Stimulated activated CD4-positive, alpha-beta T cell treated with anti-CD3 and anti-CD28 coated beads, Interleukin-4, amount 100 ng/mL, for 1 hour (primary cell): ENCODE measurements at places on chromosomes 16 and 17.

DNA sequence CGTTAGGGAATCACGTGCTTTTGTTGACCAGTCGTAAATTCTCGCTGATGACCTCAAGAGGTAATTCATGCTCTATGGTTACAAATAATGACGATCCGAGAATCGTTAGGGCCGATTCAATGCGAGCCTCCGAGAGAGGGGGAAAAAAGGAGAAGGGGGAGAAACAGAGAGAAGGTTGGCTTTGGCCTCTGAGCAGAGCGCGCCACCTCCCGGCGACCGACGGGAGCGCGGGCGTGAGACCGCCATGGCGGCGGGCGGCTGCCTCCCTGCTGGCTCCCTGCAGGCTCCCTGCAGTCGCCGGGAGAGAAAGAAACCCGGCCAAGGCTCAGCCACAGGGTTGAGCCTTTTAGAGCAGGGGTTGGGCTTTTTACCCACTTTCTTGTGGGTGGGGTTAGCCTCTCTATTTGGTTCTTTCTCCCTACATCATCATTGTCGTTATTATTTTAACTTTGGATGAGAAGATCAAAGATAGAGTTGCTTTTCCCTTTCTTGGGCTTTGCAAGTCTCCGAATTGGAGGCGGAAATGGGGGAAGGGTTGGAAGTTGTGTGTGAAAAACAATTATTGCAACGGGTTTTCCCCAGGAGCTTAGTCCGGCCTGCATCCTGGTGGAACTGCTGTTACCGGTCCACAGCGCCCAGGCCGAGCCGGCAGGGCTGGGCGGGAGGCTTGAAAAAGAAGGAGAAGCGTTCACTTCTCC lies 410 bp upstream of the HOXB5 start:
- DNase-seq: peak; percentile 85

DNA sequence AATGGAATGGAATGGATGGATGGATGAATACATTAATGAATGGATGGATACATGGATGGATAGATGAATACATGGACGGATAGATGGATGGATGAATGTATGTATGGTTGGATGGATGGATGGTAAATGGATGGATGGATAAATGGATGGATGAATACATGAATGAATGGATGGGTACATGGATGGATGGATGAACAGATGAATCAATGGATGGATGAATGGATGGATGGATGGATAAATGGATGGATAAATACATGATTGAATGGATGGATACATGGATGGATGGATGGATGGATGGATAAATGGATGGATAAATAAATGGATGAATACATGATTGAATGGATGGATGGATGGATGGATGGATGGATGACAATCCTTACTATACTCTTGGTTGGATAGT lies 26.0 kb downstream of the TMC5 start:
- DNase-seq: no peak

GRCh38 chr16:877242-878071 lies 76.9 kb upstream of the GNG13 start:
- no peak for DNase-seq

- DNase-seq: no peak
These were observed 1130.4 kb downstream of the CDH8 start for GRCh38 chr16:60905811-60906210.

DNA sequence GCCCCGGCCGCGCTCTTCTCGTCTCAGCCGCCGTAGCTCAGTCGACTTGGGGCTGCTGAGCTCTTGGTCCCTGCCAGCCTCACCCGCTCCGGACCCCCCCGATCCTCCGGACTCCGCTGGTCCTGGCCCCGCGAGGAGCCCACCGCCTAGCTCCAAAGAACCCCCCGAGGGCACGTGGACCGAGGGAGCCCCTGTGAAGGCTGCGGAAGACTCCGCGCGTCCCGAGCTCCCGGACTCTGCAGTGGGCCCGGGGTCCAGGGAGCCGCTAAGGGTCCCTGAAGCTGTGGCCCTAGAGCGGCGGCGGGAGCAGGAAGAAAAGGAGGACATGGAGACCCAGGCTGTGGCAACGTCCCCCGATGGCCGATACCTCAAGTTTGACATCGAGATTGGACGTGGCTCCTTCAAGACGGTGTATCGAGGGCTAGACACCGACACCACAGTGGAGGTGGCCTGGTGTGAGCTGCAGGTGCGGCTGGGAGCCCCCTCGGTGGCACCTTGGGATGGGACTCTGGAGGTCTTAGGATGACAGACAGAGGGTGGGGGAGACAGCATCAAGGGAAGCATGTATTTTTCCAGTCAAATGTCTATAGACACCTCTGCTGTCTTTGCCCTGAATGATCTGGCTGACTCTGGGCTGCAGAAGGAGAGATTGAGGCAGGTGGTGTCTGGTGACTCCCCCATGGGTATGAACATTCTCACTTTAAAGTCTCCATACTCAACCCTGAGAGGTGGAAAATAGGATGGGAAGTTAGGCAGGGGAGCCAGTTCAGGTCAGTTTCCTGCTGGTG lies 635 bp downstream of the WNK4 start:
- no peak for DNase-seq

GRCh38 chr16:68355447-68356248 lies 44.8 kb downstream of the PRMT7 start:
- no peak for DNase-seq

DNA sequence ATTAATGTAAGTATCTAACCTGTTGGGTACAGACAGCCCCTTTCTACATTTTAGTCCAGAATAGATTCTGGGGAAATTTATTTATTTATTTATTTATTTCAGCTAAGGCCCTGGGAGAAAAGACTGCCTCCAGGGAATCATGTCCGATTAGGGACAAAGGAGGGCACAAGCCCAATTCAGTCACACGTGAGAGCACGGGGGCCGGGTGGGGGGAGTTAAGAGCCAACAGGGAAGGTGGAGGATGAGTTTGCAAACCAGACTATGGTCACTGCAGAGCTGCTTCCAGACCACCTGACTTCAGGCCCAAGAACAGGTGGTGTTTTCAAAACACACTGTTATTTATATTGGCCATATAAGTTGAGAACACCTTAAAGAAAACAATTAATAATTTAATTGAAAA lies 1.6 kb upstream of the ZFHX3 start:
- DNase-seq: no peak

- no peak for DNase-seq
These were observed 19.5 kb downstream of the GPR179 start for GRCh38 chr17:38324141-38324697.

GRCh38 chr17:81741594-81742452 lies 29.7 kb downstream of the SLC25A10 start:
- no peak for DNase-seq

- no peak for DNase-seq
These were observed 181.5 kb downstream of the ZNF423 start for GRCh38 chr16:49674351-49674851.

- DNase-seq: no peak
These were observed 172.5 kb downstream of the RPTOR start for GRCh38 chr17:80716986-80717719.

DNA sequence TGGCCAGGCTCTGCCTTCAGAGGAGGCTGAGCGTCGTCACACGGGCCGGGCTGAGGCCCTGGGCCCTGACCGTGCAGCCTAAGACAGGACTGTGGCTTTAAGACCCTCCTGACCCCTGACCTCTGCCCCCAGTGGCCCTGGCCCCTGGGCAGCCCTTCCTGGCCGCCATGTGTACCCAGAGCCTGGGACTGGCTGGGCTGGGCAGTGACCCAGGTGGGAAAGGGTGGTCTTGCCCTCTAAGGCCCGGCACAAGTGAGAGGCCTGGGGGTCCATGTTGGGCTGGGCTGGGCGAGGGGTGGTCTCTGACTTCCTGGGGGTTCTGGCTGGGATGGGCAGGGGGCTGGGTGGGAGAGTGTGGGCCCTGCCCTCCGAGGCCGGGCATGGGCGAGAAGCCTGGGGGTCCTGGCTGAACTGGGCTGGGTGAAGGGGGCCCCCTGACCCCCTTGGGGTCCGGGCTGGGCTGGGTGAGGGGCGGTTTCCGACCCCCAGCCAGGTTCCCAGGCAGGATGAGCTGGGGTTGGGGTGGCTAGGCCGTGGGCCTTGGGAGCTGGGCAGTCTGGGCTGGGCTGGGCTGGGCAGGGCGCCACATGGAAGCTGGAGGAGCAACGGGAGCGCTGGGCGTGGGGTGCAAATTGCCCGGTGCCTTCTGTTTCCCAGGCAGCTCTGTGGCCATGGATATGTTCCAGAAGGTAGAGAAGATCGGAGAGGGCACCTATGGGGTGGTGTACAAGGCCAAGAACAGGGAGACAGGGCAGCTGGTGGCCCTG lies at the start of gene CDK3:
CDK3 (plus strand) TSS at position 101 of the 767 bp plus-strand sequence; CDS start at position 672, 571 bp downstream.
- DNase-seq: no peak

- no peak for DNase-seq
These were observed 1.2 kb upstream of the AKAP10 start for GRCh38 chr17:19978805-19979211.

DNA sequence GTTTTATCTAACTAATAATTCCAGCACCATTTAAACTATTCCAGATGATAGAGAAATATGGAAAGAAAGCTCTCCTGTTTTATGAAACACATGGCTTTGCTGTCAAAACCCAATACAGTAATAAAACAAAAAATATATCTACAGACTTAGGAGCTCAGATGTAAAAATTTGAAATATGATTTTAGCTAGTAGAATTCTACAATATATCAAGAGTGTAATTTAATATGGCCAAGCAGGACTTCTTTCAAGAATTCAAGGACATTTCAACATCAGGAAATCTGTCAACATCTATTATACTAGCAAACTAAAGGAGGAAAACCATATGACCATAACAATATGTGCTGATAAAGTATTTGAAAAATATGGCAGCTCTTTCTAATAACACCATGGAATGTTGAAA lies 57.5 kb downstream of the CCDC182 start:
- no peak for DNase-seq

- no peak for DNase-seq
These were observed 31.3 kb downstream of the SLC39A11 start for GRCh38 chr17:73061161-73061560.

DNA sequence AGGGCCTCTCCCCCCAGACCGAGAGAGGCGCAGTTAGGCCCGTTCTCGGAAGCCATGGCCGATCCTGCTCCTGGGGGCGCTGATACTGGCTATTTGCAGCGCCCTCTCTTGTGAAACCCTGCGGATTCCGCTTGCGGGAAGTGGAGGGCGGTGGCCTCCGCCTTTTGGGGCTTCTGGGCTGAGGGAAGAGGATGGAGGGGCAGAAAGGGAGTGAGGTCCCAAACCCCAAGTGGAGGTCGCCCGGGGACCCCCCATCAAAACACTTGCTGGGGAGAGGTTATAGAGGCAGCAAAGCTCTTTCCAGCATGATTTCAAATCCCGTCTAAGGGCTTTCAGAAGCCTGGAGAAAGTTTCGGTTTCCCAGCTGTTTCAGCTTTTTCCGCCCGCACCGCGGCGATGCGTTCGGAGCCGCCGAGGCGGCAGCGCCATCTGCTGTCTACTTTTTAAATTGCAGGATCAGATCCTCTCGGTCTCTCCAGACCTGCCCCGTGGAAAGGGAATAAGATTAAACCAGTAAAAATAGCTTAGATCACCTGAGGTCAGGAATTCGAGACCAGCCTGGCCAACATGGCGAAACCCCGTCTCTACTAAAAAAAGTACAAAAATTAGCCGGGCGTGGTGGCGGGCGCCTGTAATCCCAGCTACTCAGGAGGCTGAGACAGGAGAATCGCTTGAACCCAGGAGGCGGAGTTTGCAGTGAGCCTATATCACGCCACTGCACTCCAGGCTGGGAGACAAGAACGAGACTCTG lies 15.8 kb downstream of the SNX20 start:
- peak; percentile 80 for DNase-seq

- DNase-seq: no peak
These were observed 1.1 kb upstream of the SMTNL2 start for GRCh38 chr17:4583206-4583605.

- no peak for DNase-seq
These were observed 524.6 kb downstream of the GRIN2A start for GRCh38 chr16:9657641-9658040.

DNA sequence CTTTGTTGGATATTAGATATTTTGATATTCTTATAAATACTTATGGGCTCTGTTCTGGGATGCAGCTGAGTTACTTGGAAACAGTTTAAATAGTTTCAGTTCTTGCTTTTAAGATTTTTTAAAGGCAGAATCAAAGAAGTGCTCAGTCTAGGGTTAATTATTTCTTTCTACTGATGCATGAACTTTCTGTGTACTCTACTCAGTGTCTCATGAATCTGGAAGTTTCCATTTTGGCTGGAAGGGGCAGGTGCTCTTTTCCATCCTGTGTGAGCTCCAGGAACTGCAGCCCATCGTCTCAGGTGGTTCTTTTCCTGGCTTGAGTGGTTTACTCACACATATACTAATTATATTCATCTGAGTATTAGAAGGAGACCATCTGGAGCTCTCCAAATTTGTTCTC lies 61.1 kb upstream of the CPHXL start:
- DNase-seq: no peak

GRCh38 chr16:1152651-1153259 lies at the start of gene CACNA1H:
Gene CACNA1H (plus strand): TSS chr16:1153106. CDS start chr16:1153738, 632 bp downstream.
- DNase-seq: peak; percentile 72

DNA sequence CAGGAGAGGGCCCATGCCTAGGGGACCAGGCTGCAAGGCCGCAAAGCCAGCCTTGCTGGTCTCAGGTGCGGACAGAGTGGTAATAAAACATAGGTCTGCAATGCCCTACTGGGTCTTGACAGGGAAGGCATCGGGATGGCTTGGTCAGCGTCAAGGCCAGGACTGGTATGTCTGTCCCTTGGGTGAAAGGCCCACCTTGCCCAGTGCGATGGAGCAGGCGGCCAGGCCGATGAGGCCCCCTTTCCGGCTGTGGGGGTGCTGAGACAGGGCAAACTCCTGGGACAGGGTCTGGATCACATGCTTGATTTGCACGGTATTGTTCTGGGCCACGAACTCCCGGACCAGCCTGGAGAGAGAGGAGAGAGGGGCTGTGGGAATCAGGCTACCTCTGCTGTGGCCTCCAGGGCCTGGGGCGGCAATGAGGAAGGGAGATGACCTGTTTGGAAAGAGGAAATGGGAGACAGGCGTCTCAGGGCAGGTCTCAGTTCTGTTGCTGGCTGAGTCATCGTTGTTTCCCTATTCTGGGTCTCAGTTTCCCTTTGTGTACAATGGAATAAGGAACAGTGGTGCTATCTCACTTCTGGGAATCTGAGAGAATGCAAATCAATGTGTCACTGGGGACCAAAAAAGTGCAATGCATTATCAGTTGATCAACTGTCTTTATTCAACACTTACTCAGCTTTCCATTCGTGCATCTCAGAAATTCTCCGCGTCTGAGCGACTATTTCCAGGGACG lies 14.8 kb downstream of the VAC14 start:
- no peak for DNase-seq

GRCh38 chr17:8087952-8088230 lies 375 bp upstream of the ALOX12B start:
- DNase-seq: no peak
